Hepatocyte (in vitro differentiated cells): ENCODE measurements at places on chromosomes 12 and 14.

DNA sequence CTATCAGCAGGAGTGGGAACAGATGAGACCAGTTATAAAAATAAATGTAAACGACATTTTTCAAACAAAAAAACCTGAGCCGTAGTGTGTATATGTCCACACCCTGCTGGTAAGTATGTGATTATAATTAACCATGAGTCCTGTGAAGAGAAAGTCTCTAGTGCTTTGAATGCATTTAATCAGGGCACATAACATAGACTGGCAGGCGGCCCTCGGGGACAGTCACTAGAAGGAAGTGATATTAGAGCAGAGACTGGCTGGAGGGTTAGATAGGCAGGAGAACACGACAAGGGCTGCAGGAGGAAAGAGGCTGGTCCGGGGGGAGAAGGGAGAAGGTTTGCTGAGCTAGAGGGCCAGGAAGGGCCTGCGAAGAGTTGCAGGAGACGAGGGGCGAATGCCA lies 23.8 kb upstream of the ELK3 start:
- no peak for DNase-seq

- no peak for DNase-seq
Measured at GRCh38 chr12:79119796-79120195, 255.2 kb downstream of the SYT1 start.

GRCh38 chr12:21296751-21297406 lies 37.8 kb downstream of the SLCO1A2 start:
- peak; percentile 18 for DNase-seq

- DNase-seq = no peak
Measured at GRCh38 chr12:89474615-89475014, 50.0 kb downstream of the GALNT4 start.

- DNase-seq = no peak
Measured at GRCh38 chr12:114185036-114185435, 218.9 kb upstream of the RBM19 start.

DNA sequence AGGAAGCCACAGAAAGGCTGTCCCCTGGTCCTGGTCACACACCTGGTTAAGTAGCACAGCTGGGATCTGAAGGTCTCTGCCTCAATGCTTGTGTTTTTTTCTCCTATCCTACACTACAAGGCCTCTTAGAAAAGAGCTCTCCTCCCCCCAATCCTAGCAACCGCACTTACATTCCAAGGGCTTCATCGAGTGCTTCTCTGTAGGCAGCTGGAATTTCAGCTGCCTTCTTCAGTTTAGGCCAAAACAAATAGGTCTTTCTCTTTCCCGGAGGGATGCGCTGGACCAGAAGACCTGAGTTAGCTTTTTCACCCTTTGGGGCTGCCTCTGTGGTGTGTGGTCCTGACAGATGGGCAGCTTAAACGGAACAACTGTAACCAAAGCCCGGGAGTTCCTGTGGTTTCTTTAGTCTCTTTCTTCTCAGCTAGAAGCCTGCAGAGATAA lies 109.7 kb downstream of the GPATCH2L start:
- no peak for DNase-seq

DNA sequence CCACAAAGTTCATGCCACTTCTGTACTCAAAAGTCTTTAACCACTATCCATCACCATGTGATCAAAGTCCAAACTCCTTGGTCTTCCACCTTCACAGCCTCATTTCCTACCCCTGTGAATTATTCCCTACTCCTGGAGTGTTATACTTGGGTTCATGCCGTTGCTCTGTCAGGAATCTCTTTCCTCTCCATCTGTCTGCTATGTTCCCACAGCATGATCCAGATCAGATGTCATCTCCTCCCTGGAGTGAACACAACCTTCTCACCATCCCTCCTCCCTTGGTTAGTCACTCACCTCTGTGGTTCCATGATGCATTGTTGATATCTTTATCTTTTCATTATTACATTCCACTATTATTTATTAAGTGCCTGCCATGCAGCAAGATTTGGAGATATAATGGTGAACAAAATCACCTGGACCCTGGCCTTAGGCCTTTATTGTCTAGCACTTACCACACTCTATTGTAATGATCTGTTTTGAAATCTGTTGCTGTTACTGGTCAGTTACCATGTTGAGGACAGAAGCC lies 22.4 kb downstream of the LACRT start:
- no peak for DNase-seq

- no peak for DNase-seq
Measured at GRCh38 chr14:32657081-32657480, 281.6 kb upstream of the NPAS3 start.

DNA sequence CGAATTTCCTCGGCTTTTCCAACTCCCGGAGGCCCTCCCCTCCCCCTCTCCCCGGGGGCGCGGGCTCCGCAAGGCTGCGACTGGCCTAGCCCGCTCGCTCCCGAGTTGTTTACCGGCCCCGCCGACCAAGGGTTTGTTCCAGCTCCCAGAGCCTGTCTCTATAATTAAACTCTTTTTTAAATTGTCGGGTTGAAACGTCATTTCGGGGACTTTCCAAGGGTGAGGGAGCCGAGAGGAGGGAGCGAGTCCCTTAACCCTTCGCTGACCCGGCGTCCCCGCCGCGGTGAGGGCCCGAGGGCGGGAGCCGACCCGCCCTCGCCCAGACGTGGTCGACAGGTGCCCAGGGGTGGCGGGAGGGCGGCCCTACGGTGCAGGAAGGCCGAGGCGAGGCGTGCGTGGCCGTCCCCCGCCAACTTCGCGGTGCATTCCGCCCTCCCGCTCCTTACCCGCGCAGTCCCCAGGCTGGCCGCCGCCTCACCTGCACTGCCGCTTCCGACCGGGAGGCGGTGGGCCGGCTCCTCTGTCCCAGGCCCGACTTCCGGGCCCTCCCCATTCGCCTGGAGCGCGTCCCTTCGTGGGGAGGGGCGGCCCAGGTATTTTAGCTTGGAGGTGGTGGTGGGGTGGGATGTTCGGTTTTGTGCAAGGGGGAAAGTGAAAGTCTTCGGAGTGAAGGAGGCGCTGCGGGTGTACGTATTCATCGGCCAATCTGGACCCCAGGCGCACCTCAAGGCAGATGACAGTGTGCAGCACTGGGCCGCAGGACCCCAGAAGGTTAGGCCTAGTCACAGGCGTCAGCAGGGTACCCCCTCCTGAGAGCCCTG lies 2.9 kb upstream of the ZFP36L1 start:
- DNase-seq = peak; percentile 92

DNA sequence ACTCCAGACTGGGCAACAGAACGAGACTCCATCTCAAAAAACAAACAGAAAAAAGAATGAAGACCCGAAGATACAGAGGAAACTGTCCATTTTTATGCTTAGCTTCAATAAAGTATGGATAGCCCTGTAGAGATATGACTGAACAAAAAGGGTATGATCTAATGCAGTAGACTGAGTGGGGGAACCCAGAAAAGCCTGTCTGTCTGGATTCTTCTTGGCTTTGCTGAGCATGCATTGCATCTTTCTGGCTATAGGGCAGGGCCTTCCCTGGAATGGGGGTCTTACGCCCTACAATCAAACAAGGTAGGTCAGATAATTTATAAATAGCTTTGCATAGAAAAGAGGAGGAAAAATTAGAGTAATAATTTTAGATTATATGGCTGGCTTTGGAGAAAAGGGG lies 10.1 kb downstream of the MIA2 start:
- DNase-seq = no peak

DNA sequence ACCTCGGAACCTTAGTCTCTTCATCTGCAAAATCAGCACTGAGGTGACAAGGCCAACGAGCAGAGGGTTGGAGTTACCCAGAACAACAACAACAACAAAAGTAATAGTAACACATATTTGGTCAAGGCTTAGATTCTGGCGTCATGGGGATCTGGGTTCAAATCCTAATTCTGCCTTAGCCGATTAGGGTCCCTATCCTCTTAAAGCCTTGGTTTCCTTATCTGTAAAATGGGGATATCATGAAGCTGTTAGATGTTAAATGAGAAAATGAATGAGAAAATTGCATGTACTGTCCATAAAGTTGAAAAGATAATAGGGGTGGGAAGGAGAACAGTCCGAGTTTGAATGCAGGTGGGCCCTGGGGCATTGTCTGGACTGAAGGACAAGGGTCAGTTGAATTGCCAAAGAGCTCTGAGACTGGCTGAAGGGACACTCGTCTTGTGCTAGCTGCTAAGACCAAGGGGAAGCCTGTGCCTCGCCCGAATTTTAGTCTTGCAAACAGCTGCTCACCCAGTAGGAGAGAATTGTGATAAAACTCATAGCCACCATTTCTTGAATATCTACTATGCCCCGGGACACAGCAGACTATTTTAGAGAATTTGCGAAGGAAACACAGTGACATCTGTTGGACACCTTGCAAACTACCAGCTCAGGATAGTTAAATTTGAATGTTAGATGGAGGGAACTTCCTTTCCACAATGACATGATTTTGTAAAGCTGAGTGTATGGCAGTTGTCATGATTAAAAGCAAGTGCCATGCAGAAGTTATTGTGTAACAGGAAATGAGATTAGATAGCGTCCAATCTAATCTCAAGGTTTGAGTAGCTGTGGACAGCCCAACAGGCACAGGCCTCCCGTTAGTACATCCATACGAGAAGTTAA lies 6.8 kb upstream of the HNF1A start:
- peak; percentile 65 for DNase-seq

DNA sequence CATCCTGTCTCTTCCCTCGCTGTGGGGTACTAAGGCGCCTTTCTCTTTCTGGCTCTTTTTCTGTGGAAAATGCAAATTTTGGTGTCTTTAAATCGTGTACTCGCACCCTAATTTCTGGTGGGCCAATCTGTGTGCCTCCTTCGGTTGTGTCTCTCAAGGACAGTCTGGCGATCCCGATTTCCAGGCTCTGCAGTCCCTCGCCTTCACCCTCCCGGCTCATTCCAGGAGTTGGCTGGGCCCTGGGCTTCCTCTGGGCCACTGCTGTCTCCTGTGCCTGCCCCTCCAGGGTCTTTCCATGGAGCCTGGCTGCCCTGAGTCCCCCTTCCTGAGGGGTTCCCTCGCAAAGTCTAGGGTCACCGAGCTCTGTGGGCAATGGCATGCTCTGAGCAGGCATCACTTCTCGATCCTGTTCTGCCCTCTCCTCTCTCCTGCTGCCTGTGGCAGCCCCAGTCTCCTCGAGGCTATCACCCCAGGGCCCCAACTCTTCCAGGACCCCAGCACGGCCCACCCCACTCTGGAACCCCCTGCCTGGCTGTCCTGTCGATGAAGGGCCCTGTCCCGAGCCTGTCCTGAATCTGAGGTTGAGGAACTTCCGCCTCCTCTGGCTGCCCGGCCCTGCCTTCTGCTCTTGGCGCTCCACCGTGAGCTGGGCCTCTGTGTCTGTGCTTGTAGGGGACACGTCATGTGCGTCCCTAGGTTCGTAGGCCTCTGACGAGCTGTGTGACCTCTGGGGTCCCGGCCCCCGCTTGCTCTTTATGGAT lies 24.1 kb downstream of the AHNAK2 start:
- DNase-seq = no peak

DNA sequence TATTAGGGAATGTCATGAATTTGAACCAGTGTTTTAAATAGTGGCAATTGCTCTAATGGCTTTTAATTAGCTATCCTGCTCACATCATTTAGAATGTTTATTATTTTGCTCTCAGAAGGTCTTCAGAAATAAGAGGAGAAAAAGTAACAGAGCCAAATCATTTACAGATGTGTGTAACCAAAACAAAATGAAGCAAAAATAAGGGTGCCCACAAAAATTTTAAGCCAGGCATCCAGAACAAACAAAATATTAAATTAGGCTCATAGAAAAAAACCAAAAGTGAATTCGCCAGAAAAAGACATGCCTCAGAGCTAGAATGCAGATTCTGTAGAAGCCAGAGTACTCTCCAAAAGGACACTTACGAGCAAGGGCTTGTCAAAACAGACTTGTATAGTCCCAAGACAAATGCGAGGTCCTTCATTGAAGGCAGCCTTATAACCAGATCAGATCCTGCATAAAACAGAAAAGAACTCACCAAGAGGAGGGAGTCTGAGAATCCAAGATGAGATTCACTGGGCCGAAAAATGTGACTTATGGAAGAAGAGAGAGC lies 20.2 kb upstream of the SERPINA1 start:
- DNase-seq = no peak

DNA sequence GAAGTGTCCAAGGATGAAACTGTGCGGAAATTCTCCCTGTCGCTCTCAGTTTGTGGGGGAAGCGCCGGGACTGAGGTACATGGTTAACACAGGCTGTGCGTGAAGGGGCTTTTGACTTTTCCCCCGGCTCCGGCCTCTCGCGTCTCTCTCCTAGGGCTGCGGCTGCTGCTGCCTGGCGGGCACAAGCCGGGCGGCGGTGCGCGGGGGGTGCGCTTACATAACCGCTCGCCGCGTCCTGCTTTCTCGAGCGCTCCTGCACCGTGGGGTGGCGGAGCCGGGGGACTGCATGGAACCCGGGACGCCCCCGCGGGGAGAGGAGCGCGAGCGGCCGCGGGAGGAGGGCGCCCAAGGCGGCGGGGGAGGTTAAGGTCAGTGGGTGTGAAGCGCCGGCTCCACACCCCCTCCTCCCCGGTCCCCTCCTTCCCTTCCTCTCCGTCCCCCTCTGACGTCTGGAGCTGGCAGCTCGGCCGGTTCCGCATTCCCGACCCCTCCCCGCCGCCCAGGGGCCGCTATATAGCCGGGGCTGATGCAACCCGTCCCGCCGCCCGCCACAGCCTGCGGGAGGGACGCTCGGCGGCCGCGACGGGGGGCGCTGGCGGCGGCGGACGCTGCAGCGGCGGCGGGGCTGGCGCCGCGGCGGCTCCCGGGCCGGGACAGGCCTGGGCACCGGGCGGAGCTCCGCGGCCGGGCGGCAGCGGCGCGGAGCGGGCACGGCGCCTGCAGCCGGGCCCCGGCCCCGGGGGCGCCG lies at the start of gene JDP2:
TSS of gene JDP2 (plus strand) at position 541 of the 748 bp plus-strand sequence. CDS start 9,899 bp downstream, outside the sequence.
- peak; percentile 93 for DNase-seq
